ENCODE measurements at places on chromosomes 2 and 18. TPM values are rescaled to one million over a fixed set of nuclear protein-coding genes. Genes with fewer than 3 reads are reported as not detected.

DNA sequence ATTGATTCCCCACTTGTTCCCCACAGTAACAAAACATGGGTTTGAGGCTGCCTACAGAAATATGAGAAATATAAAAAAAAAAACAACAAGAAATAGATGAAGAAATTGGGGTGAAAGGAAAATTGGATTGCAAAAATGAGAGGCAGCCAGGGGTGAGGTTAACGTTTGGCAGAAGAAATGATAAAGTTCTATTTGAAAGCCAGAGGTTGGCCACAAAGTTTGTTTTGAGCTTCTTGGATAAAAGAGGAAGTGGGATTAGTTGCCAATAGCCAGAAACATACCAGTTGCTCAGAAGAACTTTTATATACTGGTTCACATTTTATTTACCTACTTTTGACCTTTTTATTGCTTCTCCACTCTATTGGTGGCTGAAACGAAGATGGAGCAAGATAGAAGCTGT lies 67.5 kb downstream of the FASTKD2 start:
- DNase-seq: no peak

DNA sequence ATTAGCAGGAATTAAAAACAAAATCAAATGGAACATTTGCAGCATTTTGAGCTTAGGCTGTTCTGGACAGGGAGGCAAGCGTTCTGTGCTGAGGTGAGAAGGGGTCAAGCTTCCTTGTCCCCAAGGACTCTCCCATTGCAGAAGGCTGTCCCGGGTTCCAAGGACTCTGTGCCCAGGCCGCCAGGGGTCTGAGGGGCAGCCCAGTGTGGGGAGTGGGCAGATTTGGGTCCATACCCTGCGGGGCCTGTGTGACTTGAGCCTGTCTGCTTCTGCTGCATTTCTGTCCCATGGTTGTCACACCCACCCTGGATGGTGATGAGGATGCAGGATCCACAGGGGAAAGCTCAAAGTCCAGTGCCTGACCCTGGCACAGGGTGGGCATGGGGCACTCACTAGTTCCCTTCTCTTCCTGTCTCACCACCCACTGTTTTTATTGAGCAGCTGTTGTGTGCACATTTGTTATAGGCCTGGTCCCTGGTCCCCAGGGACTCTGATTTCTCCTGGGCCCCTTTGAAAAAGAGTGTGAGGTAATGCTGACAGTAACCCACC lies 211.4 kb upstream of the HS6ST1 start:
- DNase-seq: peak; percentile 52

- peak; percentile 93 for DNase-seq
Measured at GRCh38 chr2:36597532-36598377, at the start of gene FEZ2. Gene FEZ2, minus strand, starts transcription at chr2:36598168. Its CDS starts 26 bp downstream, at chr2:36598142.

The CYP27C1 gene
- 0.35 TPM for total RNA-seq

DNA sequence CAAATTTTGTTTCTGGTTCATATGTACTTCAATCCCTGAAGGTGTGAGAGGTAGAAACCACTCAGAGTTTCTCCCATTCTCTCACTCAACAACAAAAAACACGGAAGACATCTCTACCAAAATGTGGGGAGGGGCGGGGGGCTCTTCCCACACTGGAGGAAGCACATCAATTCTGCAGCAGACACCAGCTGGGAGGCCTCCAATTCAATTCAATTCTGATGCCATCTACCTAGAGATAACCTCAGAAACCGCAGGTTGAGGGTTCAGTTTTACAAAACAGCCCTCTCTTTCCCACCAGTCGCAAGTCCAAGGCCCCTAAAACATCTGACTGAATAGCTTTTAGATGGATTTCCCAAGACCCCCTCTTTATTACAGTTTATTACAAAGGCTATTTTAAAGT lies 7.0 kb upstream of the MCFD2 start:
- no peak for DNase-seq

The ELOA2 gene
- not detected for total RNA-seq

GRCh38 chr2:196389670-196390069 lies 218.3 kb upstream of the STK17B start:
- DNase-seq: no peak

The SKA1 gene
- 0.31 TPM for total RNA-seq

The CCDC74A gene
- total RNA-seq: 9.5 TPM

DNA sequence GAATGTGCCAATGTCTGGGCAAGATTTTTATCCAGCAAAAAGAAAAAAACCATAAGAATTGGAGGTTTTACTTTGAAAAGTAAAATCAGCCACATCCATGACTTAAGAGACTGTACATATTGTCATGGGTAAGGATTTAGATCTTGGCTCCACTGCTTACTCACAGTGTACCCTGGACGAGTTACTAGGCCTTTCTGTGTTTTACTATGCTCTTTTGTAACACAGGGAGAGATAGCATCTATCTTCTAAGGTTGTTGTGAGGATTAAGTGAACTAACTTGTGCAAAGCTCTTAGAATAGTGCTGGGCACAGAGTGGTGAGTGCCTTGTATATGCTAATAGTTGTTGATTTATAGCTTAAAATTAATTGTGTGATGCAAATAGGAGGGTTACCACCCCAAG lies 255.9 kb downstream of the NEDD4L start:
- DNase-seq: no peak

Measured in kidney (tissue), 22 donors.